Stimulated activated CD4-positive, alpha-beta T cell treated with anti-CD3 and anti-CD28 coated beads, Interleukin-2, amount 100 ng/mL, for 24 hours (primary cell): ENCODE measurements at places on chromosomes 2 and 18.

DNA sequence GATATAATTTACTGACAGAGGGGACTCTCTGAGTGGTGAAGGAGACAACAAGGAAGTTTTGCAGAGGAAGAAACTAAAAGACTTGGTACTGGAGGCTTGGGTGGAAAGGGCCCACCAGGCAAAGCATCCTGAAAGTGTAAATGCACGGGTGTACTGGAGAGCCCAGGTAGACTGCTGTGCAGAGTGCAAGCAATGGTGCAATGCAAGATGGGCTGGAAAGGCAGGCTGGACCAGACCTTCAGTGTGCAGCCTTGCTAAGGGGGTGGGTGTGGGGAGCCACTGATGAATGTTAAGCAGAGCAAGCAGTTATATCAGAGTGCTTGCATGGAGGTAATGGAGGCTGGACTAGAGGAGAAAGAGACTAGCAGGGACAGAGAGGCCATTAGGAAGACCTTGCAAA lies 10.7 kb downstream of the C2orf74 start:
- DNase-seq = no peak

- DNase-seq = no peak
These were observed 61.4 kb upstream of the ZBTB7C start for GRCh38 chr18:48470484-48471180.

GRCh38 chr2:235698028-235698427 lies 204.2 kb downstream of the AGAP1 start:
- DNase-seq = no peak

GRCh38 chr18:77111449-77111848 lies 21.1 kb downstream of the MBP start:
- DNase-seq = no peak

- no peak for DNase-seq
These were observed 1258.0 kb upstream of the ZEB2 start for GRCh38 chr2:145777914-145778313.

DNA sequence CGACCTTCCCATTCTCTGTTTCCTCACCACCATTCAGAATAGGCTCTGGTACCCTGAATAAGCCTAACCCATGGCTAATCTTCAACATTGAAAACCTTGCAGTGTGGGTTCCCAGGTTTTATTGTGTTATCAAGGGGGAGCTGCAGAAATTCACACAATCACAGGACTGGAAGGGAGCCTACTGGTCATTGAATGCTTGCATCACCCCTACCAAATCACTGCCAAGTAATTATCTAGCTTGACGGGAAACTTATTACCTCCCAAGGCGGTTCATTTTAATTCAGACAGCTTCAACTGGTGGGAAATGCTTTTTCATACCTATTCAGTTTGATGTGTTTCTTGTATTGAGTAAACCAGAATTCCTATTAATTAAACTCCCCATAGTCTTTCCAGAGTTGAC lies 33.6 kb upstream of the EFEMP1 start:
- DNase-seq = no peak

DNA sequence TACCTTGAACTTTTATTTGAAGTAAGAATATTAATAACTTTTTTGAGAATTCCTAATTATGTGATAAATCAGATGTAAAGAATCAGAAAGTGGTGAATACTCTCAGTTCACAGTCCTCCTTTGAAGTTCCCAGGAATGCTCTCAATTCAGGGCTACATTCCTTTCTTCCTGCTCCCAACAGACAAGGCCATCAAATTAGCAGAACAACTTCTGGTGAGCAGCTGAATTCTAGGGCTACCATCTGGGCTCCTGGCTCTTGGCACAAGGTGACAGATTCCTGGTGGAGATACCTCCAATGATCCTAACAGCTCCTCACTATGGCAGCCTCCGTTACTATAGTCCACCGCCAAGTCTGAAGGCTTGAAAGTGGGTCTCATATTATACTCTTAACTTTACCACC lies 37.8 kb upstream of the OLA1 start:
- no peak for DNase-seq

GRCh38 chr2:96484091-96484490 lies 21.1 kb downstream of the NEURL3 start:
- no peak for DNase-seq

DNA sequence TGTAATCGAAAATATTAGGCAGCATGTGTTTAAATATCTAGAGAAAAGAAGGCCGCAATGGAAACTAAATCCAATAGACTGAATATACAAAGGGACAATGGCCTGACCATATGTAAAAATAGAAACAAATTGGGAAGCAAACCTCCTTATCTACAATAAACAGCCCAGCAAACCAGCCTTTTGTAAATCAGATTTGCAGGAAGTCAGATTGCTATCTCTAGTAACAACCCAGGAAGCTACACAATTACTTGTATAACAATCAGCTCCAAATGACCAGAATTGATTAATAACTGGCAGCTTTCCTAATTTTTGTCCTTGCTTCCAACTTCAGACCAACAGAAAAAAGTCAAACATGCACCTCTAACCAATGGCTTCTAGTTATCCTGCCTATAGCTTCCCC lies 860.0 kb downstream of the CPS1 start:
- DNase-seq = no peak

DNA sequence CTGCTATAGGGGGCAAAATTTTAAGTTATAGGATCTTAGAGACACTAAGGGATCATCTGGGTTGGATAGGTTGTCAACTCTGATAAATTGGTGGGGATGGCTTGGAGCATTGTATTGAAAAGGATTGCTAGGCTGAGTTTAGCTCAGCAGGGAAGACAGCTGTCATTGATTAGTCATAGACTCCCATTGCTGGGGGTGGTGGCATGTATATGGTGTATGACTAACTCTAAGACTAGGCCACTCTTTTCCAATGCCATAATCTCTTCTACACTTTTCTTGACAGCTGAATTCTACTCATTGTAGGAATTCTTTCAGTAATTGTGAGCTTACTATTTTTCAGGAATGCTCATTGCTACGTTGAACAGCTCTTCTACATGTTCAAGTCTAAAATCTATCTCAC lies 81.3 kb upstream of the PELI1 start:
- no peak for DNase-seq

GRCh38 chr2:24724111-24724775 lies 68.9 kb downstream of the PTRHD1 start:
- no peak for DNase-seq

DNA sequence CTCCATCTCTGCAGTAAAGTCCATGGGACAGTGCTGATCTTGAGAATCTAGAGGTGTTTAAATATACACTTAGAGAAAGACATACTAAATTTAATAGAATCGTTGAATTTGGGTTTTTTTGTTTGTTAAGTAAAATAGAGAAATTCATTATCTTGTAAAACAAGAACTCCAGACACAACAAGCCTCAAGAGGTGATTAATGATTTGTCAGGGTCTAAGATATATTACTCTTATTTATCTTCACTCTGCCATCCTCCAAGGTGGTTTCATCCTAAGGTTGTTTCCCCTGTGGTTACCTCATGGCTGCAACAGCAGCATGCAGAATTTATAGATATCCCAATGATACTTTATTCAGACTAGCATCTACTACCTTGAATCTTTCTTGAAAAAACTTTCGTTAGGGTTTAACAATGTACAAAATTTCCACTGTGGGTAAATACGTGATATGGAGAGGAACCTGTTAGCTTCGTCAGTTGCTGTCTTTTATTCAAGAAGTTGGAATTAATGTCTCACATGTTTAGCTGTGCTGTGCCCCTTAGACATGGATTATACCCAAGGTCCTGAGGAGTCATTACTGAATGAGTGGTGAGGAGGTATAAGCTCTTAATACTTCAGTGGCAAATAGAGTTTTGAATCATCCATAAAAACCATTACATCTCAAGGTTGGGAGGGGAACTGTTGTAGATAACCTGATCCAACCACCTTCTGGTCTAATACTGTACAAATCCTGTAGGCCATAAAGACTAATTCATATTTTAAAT lies 128.0 kb downstream of the GPD2 start:
- no peak for DNase-seq

- DNase-seq = no peak
These were observed 12.6 kb downstream of the NOP58 start for GRCh38 chr2:202278036-202278760.

DNA sequence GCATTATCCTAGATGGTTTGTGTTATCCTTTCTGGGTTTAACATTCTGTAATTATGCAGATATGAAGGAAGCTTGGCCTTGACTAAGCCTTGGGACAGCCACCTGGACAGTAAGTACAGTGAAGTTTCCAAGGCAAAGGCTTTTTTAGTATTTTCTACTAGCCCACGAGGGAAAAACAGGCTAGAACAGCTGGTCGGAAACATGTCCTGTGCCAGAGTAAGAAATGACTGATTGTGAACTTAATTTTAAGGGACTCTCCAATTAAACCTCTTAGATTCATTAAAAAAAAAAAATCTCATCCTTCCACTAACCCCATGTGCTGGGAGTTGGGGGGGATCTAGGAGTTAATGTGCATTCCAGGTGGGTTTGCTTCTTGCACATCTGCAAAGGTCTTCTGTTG lies 720.8 kb downstream of the SLC4A3 start:
- no peak for DNase-seq

DNA sequence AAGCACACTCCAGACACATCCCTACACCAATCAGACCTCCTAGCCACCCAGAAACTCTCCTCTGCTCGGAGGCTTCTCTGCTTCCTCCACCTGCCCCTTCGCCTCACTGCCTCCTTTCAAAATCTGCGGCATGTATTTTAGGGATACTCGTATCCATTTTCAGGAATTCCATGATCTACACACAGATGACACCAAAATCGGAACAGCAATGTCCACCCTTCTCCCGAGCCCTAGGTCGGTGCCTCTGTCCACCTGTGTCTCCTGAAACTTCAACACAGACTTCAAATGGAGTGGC lies 1.4 kb upstream of the SH3BP4 start:
- no peak for DNase-seq

DNA sequence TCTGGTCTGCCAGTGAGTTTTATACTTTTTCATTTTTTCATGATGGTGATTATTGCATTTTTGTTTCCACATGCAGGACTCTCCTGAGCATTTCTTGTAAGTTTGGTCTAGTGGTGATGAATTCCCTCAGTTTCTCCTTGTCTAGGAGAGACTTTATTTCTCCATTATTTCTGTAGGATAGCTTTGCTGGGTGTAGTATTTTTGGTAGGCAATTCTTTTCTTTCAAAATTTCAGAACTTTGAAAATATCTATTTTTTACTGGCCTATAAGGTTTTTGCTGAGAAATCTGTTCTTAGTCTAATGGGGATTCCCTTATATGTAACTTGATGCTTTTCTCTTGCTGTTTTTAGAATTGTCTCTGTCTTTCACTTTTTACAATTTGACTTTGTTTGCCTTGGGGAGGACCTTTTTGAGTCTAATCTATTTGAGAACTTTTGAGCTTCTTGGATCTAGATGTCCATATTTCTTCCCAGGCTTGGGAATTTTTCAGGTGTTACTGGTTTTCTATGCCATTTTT lies 149.1 kb downstream of the UBR3 start:
- DNase-seq = no peak

- DNase-seq = peak; percentile 87
These were observed 2.4 kb upstream of the PROC start for GRCh38 chr2:127415593-127416505.

DNA sequence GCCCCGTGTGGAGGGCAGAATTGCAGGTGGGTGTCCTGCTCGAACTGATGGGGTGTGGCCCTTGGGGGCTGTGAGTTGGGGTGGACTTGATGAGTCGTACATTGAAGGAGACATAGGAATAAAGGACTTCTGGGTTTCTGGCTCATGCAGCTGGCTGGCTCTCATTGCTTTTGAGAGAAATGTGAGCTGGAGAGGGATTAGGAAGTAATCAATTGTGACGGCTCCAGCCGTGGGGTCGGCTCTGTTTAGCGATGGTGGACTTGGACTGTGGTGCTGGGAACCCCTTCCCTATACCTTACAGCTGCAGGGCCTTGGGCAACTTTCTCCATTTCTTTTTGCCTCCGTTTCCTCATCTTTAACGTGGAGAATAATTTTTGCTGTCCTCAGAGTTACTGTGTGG lies 9.2 kb downstream of the IMPA2 start:
- DNase-seq = no peak

DNA sequence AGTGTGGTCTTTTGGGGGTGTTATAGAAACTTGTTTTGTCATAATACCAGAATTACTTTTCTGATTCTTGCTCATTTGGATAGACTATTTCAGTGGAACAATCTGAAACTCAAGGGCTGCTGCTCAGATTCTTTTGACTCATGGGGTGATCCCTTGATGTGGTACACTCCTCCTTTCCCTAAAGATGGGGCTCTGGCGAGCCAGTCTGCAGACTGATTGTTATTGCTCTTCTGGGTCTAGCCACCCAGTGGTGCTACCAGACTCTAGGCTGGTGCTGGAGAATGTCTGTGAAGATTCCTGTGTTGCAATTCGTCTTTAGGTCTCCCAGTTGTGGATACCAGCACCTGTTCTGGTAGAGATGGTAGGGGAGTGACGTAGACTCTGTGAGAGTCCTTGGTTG lies 4.2 kb upstream of the MARS2 start:
- DNase-seq = no peak

GRCh38 chr2:218536804-218537494 lies 31.2 kb downstream of the USP37 start:
- no peak for DNase-seq

GRCh38 chr18:63213331-63213900 lies 106.2 kb downstream of the BCL2 start:
- no peak for DNase-seq

GRCh38 chr2:174493549-174494331 lies 6.9 kb upstream of the GPR155 start:
- no peak for DNase-seq

DNA sequence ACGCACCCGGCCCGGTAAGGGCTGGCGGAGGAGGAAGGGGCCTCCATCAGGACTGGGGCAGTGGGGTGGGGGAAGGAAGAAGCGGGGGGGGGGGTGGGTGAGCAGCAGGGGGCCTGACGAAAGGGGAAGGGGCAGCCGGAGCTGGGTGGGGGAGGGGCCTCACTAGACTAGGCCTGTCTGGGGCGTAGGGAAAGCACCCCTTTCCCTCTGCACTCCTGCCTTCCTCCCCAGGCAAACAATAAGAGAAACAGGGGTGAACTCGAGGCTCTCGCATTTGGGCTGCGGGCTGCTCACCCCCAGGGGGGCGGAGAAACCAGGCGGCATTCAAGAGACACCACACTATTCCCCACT lies 82.7 kb upstream of the POMC start:
- no peak for DNase-seq

DNA sequence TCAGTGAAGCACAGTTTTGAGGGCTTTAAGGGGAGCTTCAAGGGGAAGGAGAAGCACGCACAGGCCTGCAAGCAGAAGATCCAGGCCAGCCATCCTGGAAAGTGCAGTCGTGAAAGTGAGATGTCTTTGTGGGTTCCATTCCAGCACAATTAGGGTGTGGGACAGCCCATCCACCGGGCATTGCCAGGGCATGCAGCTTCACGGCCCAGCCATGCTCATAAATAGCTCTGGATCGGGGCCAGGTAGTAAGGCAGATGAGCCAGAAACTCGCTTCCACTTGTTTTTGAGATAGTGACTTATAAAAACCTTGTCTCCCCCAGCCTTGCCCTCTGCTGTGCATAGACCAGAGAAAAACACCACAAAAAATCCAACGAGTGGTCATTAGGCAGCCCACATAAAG lies 21.0 kb downstream of the KDSR start:
- DNase-seq = no peak

DNA sequence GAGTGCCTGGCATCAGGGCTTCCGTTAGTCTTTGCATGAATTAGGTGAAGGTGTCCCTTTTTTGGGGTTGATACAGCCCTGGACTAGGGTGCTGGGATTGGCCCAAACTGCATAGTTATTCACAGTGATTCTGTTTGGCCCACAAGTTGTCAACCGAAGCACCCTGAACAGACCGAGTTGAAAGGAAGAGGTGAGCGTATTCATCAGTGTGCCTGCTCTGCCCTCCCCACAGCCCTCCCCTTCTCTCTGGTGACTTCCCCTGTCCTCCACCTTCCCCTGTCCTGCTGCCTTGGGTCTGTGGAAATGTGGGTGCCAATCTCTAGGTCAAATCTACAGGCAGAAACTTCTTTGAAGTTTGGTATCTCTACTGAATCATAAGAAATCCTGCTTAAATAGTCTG lies 330.5 kb downstream of the DYSF start:
- no peak for DNase-seq
